ENCODE measurements at places on chromosomes 6 and 20.

GRCh38 chr20:42923348-42923918 is 266.3 kb downstream of the PTPRT start:
- no peak for DNase-seq

- no peak for DNase-seq
Observed at GRCh38 chr6:52497652-52498408, 77.7 kb downstream of the EFHC1 start.

- no peak for DNase-seq
Observed at GRCh38 chr20:8127553-8128255, 4.4 kb upstream of the PLCB1 start.

GRCh38 chr20:43404878-43405277 is 52.8 kb upstream of the SRSF6 start:
- DNase-seq: no peak

- no peak for DNase-seq
Observed at GRCh38 chr6:136499370-136499769, 50.9 kb downstream of the MAP7 start.

- DNase-seq: no peak
Observed at GRCh38 chr20:49915118-49915379, 280 bp downstream of the SPATA2 start.

GRCh38 chr6:7938562-7939183 is 28.1 kb upstream of the TXNDC5 start:
- DNase-seq: no peak

- DNase-seq: no peak
Observed at GRCh38 chr6:134115715-134116074, 63.3 kb upstream of the SLC2A12 start.

DNA sequence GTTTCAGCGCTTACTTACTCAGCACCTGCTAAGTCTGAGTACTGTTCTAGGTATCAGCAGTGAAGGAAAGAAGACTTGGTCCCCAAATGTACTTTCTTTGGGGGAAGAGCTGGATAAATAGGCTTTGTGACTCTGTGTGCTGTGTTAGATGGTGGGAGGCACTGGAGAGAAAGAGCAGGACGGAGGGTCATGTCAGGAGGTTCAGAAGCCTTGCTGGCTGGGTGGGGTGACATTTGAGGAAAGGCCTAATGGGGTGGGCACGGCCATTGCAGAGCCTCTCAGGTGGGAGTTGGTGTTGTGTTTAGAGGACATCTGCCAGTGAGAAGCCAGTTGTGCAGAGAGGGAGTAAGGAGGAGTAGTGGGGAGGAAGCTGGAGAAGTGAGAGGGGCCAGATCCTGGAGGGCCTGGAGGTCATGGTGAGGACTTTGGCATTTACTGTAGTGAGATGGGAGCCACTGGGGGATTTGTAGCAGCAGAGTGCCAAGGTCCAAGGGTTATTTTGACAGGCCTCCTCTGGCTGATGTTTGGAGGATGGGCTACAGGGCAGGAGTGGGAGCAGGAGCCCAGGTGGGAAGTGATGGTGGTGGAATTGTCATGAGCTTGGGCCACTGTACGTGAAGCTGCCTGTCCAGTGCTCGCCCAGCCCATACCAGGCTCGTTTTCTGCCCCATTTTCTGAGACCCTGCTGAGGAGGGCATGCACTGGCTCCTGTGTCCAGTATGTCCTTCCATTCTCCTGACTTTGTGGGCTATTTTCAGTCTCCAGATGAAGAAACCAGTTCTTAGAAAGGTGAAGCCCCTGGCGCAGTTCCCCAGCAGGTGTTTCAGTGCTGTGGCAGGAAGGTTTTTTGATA is 886 bp downstream of the SDCBP2 start:
- peak; percentile 63 for DNase-seq
